ENCODE measurements at places on chromosomes 7 and 10.

- DNase-seq: no peak
These were observed 53.1 kb downstream of the MKI67 start for GRCh38 chr10:128072941-128073645.

DNA sequence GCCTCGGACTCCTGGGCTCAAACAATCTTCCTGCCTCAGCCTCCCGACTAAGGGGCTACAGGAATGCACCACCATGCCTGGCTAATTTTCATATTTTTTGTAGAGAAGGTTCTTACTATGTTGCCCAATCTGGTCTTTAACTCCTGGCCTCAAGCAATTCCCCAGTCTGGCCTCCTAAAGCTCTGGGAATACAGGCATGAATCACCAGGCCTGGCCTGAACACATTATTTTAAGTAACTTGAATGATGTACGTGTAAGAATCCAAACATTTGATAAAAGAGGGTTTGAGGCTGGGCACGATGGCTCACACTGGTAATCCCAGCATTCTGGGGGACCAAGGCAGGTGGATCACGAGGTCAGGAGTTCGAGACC, 13.0 kb upstream of the BAMBI start:
- no peak for DNase-seq

GRCh38 chr7:47347816-47348385, 234.0 kb downstream of the TNS3 start:
- no peak for DNase-seq

GRCh38 chr7:108415084-108415483, 41.2 kb downstream of the NRCAM start:
- no peak for DNase-seq

DNA sequence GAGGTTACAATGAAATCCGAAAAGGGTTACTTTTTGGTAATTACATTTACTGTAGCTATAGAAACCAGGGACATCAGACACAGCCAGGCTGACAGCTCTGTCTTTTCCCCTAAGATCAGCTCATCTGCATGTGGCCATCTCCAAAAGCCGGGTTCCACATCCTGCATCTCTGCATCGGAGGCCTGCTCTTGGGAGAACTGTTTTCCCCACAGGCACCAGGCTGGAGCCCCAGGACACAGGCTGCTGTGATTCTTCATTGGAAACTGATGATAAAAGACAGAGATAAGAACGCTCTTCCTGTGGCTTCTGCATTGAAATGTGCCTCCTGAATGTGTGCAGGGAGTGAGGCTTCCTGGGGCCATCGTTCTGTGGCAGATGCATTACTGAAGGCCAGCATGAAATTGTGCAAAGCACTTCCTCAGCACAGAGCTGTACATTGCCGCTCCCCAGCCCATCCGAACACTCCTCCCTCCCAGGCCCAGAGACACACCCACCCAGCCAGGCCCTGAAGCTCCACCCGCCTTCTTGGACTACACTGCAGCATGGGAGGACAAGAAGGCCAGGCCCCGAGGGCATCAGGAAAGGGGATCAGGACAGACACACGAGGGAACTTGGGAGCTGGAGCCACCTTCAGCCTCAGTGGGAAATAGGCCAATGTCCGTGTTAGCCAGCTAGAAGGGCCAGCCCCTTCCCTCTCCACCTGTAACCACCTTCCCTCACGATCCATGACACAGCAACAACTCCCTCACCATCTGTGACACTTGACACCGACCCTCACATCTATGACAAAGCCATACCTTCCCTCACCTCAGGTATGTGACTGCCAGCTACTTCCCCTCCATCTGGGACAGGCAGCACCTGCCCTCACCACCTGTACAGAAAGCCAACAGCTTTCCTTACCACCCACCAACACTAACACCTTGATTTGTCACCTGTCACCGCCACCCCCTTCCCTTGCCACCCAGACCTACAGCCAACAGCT, 113.2 kb downstream of the GRID1 start:
- peak; percentile 25 for DNase-seq

DNA sequence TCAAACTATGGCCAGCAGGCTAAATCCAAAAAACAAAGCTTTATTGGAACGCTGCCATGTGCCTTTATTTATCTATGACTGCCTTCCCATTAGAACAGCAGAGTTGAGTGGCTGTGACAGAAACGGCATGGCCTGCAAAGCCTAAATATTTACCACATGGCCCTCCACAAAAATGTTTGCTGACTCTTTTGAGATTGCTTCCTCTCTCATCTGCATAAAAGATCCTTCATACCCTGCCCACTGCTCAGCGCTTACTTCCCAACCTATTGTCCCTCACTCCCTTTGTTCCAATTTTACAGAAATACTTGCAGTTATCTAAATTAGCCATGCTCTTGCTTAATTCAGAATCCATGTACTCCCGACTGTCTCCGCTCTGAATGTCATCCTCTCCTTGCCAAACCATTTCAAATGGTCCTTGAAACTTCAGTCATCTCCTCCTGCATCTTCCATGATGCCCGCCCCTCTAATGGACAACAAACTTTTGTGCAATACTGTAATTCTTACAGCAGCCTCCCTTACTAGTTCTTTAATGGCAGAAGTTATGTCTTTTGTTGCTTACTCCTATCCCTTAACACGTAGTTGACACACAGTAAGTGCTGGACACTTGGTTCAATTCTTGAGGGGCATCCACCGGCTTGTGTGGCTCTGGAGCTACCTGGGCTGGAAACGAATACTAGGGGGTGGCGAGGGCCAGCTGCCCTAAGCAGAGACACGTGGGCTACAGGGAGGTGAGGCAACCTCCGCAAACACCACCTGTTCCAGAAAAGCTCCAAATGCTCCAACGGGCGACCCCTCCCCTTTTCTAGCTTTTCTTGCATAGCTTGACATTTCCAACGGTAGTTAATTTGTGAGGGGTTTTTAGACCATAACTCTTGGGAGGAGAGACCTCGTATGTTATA, 832 bp downstream of the XRCC2 start:
- peak; percentile 81 for DNase-seq

DNA sequence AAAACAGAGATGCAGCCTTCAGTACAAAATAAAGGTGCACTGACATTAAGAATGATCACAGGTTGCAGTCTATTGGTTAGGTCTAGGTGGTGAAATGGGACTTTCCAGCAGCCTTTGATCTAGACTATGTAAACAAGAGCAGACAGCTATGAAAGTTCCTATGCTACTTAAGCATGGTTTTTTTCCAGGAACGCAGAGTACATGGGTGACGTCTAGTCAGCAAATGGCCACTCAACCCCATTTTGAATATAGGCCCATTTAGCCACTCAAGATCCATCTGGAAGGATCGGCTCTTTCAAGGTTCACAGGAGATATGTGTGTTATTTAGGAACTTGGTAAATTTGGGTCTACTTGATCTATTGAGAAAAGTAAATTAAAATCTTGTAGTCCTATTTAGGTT, 1424.6 kb upstream of the LRRTM3 start:
- DNase-seq: no peak

DNA sequence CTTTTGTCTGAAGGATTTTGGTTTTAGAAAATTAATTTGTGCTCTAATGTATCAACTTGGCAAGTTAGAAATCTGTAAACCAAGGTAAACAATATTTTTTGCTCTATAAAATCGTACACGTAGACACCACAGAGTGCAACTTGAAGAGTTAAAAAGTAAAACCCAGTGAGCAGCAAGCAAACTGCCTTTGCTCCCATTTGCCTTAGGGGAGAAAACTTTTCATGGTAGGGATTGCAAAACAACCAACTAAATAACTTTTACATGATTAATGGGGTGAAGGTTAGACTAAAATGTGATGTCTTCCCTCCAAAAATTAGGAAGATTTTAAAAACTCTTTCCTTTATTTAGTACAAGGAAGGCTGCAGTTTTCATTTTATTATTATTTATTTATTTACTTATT, 224.2 kb upstream of the LYZL1 start:
- no peak for DNase-seq

GRCh38 chr7:156903232-156903909, 10.4 kb upstream of the LMBR1 start:
- DNase-seq: no peak

DNA sequence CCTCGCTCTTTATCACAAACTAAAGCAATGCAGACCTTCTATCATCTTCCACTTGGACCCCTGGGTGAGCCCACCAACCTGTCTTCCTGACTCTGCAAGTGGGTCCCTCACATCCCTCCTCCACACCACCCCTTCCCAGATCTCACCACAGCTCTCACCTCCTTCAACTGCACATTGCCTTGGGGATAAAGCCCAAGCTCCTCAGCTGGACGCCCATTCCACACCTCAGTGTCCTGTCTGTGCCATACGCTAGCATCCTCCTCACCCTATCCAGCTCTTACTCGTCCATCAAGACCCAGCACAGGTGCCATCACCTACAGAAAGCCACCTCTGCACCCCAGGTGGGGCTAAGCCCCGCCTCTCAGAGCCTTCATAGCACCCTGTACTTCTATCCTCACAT, 141.0 kb upstream of the LANCL2 start:
- DNase-seq: no peak

GRCh38 chr7:142496545-142496991, 238.7 kb upstream of the PRSS58 start:
- DNase-seq: no peak

DNA sequence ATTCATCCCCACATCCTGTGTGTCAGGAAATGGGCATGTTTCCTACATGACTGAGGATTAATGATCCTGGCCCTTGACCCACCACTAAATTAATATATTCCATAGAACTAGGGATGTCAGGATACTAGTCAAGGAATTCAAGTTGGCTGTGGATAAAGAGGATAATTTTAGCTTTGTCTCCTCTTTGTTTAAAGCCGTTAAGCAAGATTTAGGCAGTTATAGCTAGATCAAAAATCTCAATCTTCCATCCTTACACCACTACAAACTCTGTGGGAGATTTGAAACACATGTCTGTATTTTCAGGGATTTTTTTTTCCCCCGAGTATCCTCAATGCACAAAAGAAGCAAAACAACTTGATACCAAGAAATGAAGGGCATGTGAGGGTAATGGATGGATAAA, 417.1 kb downstream of the MAGI2 start:
- no peak for DNase-seq

DNA sequence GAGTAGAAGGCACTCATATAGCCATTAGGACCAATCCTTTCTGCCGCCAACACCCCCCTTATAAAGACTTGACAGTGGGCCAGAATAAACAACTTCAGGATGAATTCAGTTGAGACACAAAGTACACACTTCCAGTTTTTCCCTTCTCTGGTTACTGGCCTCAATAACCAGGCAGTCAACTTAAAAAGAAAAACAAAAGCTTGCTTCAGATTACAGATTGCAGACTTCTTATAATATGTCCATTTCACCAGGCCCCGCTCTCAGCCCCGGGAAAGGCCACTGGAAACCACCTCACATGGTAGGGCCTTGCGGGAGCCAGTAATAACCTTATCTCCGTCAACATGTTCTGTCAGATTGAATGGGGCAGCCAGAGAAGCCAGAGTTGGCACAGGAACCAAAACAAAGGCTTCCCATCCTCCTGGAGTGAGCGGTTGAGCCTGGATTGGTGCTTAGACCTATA, 108.8 kb downstream of the EGFR start:
- peak; percentile 99 for DNase-seq

- DNase-seq: no peak
These were observed 35.6 kb upstream of the TOMM7 start for GRCh38 chr7:22858274-22858639.

DNA sequence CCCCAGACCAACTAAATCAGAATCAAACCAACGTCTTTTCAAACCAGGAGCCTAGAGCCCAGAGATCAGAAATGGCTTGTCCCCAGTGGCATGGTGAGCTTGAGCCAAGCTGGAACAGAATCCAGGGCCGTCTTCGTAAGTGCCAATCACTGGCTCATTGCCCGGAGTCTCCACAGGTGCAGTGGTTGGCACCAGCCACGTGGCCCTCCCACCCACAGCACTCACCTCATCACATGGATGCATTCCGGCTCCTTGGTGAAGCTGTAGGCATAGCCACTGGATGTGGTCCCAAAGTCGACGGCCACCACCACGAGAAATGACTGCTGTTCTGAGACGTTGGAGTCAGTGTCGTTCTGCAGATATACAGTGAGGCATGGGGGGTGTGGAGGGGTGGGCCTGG, 37.4 kb downstream of the HSPA12A start:
- peak; percentile 32 for DNase-seq

- DNase-seq: peak; percentile 50
These were observed at the start of the genes DYDC1 and DYDC2 for GRCh38 chr10:80356563-80356988. Gene DYDC1 (minus strand): TSS chr10:80356755. CDS start chr10:80352601, 4,154 bp downstream. Gene DYDC2 (plus strand): TSS chr10:80356781. CDS start chr10:80362444, 5,663 bp downstream.

DNA sequence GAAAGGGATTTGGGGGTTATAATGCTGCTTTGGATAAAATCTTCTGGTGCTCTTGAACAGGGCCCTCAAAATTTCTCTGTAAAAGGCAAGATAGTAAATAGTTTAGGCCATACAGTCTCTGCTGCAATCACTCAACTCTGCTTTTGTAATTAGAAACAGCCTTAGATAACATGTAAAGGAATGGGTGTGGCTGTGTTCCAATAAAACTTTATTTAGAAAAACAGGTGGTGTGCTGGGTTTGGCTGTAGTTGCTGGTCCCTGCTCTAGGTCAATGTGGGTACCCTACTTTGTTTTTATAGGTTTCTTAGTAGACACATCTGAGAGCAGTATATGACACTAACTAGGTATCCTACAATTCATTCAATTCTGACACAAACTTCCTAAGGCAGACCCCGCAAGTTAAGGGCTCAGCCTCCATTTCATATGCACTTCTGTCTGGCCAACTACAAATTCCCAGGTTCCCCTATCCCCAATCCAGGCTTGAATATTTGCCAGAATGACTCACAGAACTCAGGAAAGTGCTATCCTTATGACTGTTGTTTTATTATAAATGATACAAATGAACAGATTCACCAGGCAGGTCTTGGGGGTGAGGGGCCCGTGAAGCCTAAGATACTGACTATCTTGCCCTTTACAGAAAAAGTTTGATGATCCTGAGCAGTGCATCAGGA, 349.9 kb downstream of the RPS24 start:
- DNase-seq: no peak

- DNase-seq: no peak
These were observed 363.6 kb downstream of the DNAJB6 start for GRCh38 chr7:157700231-157701005.

- no peak for DNase-seq
These were observed 753.8 kb downstream of the REEP3 start for GRCh38 chr10:64275001-64275400.

- no peak for DNase-seq
These were observed 154.4 kb upstream of the NPY start for GRCh38 chr7:24129597-24129996.

- DNase-seq: no peak
These were observed 168.8 kb downstream of the PARD3 start for GRCh38 chr10:34646331-34646730.

GRCh38 chr10:43945908-43946307, 297.2 kb upstream of the ZNF32 start:
- no peak for DNase-seq

DNA sequence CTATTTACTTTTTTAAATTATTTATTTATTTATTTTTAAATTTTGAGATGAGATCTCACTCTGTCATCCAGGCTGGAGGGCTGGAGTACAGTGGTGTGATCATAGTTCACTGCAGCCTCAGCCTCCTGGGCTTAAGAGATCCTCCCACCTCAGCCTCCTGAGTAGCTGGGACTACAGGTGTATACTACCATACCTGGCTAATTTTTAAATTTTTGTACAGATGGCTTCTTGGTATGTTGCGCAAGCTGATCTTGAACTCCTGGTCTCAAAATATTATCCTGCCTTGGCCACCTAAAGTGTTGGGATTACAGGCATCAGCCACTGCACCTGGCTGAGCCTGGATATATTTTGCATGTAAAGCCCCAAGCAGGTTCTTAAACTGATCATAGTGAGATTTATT, 7.6 kb downstream of the CHST12 start:
- DNase-seq: no peak

GRCh38 chr10:88028072-88028471, 164.6 kb downstream of the PTEN start:
- DNase-seq: no peak
